ENCODE measurements at places on chromosomes 7 and 10. TPM values are rescaled to one million over a fixed set of nuclear protein-coding genes. Genes with fewer than 3 reads are reported as not detected.

GPR26 gene
- 0.11 TPM for total RNA-seq

GOLGA7B gene
- total RNA-seq: 0.19 TPM

ADARB2 gene
- total RNA-seq: 1.3 TPM

GBX1 gene
- 0.62 TPM for total RNA-seq

ASB13 gene
- 9.8 TPM for total RNA-seq

CRHR2 gene
- 0.30 TPM for total RNA-seq

PRLHR gene
- not detected for total RNA-seq

IFIT3 gene
- 0.78 TPM for total RNA-seq

ZNF467 gene
- 0.71 TPM for total RNA-seq

NPFFR1 gene
- total RNA-seq: 0.15 TPM

NSUN6 gene
- total RNA-seq: 36.1 TPM

RBP3 gene
- total RNA-seq: 0.16 TPM

ZCCHC24 gene
- total RNA-seq: 14.5 TPM

TDRD1 gene
- 0.07 TPM for total RNA-seq

CHRM2 gene
- 0.53 TPM for total RNA-seq

WEE2 gene
- total RNA-seq: not detected

SPDYE2 gene
- total RNA-seq: not detected

C10orf62 gene
- total RNA-seq: 0.31 TPM
